ENCODE measurements at places on chromosomes 3 and 15.

- DNase-seq, result no peak
Measured at GRCh38 chr15:66797921-66798320, 95.9 kb downstream of the SMAD6 start.

- DNase-seq, result no peak
Measured at GRCh38 chr15:70064441-70064840, 33.3 kb downstream of the TLE3 start.

GRCh38 chr3:61903074-61903473, 341.7 kb downstream of the PTPRG start:
- DNase-seq, result no peak

DNA sequence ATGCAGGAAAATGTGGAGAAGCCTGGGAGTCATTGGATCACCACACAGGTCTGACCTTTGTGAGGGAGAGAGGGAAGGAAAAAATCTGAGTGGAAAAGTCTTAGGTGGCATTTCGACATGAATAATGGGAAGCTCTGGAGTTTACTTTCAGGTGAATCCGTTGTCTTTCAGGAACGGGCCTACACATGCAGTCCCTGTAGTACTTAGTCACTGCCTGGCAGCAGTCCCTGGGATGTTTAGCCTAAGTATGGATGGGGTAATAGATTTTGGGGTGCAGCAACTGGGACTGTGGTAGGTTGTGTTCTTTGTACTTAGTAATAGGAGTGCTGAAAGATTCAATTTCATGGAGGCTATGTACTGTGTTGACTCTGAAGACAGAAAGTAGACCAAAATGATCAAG, 227.5 kb upstream of the EPHA3 start:
- DNase-seq, result no peak

- DNase-seq, result no peak
Measured at GRCh38 chr3:37981348-37981664, 9.3 kb upstream of the VILL start.

GRCh38 chr3:11705049-11705448, 61.3 kb upstream of the VGLL4 start:
- no peak for DNase-seq

GRCh38 chr3:194082743-194083636, 53.0 kb upstream of the HES1 start:
- no peak for DNase-seq

DNA sequence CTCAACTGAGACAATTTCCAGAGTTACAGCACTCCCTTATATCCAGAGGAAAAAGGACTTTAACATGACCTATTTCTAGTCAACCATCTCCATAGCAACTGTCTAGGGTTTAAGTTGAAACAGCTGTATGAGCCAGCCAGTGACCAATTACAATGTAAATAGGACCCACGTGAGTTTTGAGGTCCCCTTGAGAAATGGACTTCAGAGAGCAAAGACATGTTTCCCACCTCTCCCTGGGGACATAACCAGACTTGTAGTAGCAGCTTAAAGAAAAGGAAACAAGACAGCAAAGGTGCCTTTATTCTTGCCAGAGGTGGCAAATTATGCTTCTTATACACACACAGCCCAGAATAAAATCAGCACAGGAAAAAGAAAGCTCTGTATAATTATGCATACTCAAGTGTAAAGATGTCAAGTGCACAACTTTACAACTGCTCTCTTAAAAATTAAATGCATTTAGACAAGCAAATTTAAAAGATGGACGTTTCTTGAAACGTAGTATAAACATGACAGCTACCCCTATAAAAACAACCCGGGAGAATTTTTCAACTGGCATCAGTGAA, 40.2 kb downstream of the SUMF1 start:
- DNase-seq, result peak; percentile 31

DNA sequence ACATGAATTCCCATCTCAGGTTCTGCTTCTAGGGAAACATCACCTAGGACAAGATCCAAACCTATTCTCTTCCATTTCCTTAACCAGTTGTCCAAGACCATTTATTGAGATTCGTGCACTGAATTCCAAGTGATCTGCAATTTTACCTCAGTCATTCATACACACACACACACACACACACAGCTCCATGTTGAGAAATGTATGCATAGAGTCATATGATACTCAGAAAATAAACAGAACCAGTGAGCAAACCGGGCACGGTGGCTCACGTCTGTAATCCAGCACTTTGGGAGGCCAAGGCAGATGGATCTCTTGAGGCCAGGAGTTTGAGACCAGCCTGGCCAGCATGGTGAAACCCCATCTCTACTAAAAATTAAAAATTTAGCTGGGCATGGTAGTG, 6.1 kb upstream of the KPNA1 start:
- no peak for DNase-seq

DNA sequence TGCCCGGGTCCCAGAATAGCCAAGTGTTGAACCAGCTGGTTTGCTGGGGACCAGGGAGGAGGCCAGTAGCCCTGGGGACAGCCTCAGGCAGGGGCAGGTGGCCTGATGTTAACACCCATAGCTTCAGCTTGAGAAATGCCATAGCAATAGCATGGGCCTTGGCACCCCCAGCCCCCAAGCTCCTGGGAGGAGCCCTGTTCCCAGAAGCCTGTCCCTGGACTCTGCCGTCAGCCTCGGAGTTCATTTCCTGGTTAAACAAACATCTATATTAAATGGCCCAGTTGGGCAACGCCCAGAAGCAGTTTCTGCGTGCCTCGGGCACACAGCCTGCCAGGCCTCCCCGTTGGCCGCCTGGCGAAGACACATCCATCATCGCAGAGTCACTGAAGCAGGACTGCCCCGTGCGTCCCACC, 58.2 kb downstream of the FGD5 start:
- no peak for DNase-seq

DNA sequence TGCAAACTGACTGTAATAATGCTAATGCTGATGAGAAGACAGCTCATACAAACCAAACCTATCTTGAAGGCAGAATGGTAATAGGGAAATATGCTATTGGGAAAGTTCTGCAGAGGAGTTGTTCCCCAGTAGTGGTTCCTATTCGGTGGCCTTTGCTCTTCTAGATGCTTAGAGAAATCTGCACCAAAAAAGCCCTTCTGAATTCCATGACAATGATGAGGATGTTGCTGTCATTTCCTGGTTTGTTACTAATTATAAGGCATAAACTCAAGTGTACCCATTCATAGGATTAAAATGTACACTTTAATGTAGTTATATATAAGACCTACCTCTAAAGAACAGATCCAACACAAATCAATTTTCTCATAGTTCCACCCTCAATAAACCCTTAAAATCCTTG, 30.1 kb downstream of the TOMM70 start:
- no peak for DNase-seq

- no peak for DNase-seq
Measured at GRCh38 chr3:13013151-13013561, 60.1 kb downstream of the IQSEC1 start.

- peak; percentile 43 for DNase-seq
Measured at GRCh38 chr15:44550256-44550655, 13.3 kb downstream of the EIF3J start.
